ENCODE measurements at places on chromosomes 6 and 20. TPM values are rescaled to one million over a fixed set of nuclear protein-coding genes. Genes with fewer than 3 reads are reported as not detected.

DNA sequence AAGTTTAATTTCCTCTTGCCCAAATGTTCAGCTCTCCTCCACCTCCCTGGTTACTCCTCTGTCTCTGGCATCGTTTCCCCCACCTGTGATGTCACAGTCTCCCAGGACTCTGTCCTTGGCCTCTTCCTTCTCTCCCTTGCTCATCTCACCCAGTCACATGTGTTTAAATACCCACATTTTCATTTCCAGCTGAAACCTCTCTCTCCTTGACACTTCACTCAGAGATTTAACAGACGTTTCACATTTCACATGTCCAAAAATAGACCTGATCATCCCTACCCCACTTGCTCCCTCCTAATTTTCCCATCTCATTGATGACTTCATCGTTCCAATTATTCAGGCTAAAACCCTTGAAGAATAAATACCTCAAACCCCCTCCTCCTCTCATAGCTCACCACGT lies 604.1 kb upstream of the JAG1 start:
- no peak for DNase-seq

The MTRF1L gene
- total RNA-seq, result 28.6 TPM

The GGTLC1 gene
- not detected for total RNA-seq

GRCh38 chr6:89205819-89206218 lies 11.3 kb downstream of the GABRR1 start:
- no peak for DNase-seq

DNA sequence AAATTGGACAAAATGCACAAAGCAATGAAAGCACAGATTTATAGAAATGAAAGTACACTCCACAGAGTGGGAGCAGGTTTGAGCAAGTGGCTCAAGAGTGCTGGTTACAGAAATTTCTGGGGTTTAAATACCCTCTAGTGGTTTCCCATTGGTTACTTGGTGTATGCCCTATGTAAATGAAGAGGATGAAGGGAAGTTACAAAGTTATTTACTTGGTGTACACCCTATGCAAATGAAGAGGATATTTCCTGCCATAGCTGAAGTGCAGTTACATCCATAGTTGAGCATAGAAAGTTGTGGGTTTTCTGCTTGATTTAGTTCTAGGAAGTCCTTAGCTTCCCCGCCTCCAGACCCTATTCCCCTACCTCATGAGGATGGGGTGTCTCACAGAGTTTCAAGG lies 22.7 kb downstream of the BCAS1 start:
- DNase-seq, result no peak

The SPTLC3 gene
- total RNA-seq, result 6.5 TPM

DNA sequence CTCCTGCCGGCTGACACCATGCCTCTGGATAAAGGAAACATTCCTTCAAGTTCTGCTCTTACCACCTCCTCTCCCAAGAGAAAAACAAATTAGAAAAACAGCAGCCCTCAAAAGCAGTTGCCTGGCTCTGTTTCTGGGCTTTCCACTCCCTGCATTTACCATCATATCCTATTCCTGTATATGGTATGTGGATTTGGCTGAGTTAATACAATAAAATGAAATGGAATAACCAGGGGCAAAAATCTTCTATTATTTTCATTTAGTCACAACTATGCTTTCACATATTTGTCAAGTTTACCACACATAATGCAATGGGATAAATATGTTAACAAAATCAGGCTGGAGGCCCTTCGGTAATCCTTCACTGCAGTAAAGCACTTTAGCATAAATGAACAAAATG lies 34.3 kb downstream of the COL12A1 start:
- no peak for DNase-seq
